Activated CD4-positive, alpha-beta T cell treated with anti-CD3 and anti-CD28 coated beads for 36 hours (primary cell): ENCODE measurements at places on chromosomes 7 and 10.

- no peak for DNase-seq
Measured at GRCh38 chr10:75708060-75708459, 276.6 kb downstream of the LRMDA start.

- no peak for DNase-seq
Measured at GRCh38 chr7:87513735-87514335, 38.4 kb upstream of the ABCB4 start.

DNA sequence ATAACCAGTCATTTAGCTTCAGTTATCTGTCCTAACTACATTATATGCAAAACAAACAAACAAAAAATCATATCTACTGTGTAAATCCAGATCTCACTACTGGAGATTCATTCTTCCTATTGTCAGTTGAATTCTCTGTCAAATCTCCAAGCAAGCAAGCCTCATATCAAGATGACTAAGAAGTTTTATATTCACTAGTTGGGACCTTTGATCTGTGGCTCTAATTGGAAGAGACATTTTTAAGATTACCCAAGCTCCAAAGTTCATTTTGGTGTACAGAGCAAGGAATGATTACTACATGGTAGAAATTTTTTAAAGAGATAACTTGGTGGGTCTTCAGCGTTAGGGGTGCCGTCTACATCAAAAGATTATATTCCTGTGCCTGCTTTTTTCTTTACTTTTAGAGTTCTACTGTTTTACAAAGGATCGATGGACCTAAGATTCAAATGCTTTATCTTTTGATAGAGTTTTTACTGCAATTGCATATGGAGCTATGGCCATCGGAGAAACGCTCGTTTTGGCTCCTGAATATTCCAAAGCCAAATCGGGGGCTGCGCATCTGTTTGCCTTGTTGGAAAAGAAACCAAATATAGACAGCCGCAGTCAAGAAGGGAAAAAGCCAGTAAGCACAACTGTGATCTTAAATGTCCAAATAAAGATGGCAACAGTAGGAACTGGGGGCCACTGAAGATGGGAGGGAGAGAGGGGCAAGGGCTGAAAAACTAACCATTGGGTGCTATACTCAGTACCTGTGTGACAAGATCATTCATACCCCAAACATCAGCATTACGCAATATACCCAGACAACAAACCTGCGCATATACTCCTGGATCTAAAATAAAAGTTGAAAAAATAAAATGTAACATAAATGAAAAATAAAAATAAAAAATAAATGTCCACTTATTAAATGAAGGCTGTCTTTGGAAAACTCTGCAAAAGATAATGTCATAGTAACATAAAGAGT lies 47.9 kb downstream of the SP8 start:
- DNase-seq = no peak

- no peak for DNase-seq
Measured at GRCh38 chr7:128961030-128961659, 23.4 kb downstream of the IRF5 start.

- DNase-seq = no peak
Measured at GRCh38 chr10:15369256-15370211, 1.6 kb downstream of the FAM171A1 start.

- peak; percentile 65 for DNase-seq
Measured at GRCh38 chr7:22675917-22676343, 51.1 kb upstream of the IL6 start.

GRCh38 chr7:113664867-113665266 lies 253.9 kb downstream of the PPP1R3A start:
- no peak for DNase-seq

GRCh38 chr10:86401588-86402282 lies 35.1 kb upstream of the GRID1 start:
- DNase-seq = peak; percentile 57

DNA sequence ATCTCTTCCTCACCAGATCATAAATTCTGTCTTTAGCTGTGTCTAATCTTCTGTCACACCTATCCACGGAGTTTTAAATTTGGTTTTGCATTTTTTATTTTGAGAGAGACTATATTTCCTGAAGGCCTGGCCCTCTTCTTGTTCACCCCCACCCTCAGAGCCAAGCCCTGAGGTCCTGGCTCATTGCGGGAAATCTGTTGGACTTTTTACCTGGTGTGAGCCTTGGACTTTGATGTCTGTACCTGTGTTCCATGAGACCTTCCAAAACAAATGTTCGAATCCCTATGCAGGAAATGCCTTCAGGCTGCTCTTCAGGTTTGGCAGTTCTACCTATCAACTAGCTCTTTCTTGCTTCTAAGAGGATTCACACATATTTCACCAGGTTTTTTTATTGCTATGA lies 175.2 kb upstream of the GRB10 start:
- DNase-seq = no peak

GRCh38 chr10:64468219-64468618 lies 947.0 kb downstream of the REEP3 start:
- no peak for DNase-seq

DNA sequence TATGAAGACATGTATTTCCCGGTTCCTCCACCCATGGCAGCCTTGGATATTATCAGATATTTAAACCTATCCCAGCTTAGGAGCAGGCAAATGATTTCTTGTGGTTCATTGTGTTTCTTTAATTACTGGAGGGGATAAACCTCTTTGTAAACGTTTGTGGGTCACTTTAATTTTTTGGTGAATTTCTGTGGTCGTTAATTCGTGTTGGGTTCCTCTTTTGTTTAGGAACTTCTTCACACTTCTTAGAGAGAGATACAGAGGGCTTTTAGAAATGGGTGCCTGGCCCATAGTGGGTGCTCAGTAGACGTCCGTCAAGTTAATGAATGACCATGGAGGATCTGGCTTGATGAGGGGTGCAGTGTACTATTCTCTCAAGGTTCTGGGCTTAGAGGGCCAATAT lies 27.2 kb upstream of the NUB1 start:
- DNase-seq = no peak

DNA sequence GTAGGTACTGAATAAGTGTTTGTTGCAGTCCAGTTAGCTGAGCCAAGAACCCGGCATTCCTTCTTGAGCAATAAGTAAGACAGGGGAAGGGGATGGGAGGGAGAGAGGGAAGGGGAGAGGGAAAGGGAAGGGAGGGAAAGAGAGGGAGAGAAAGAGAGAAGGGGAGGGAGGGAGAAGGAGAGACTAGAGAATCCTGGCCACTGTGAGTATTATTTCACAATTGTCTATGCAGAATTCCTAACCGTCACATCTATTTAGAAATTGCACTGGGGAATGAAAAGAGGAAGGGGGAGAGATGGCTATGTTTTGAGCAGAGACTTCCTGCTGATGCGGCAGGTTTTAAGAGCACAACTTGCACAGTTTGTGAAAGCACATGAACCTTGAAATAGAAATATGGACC lies 251.4 kb upstream of the ZMIZ1 start:
- DNase-seq = no peak

- DNase-seq = no peak
Measured at GRCh38 chr7:19376538-19376937, 231.3 kb upstream of the FERD3L start.

GRCh38 chr7:99258501-99258900 lies 14.1 kb upstream of the MYH16 start:
- no peak for DNase-seq
